ENCODE measurements at places on chromosomes 7 and 10.

- no peak for DNase-seq
Measured at GRCh38 chr10:132096223-132096622, 30.5 kb downstream of the JAKMIP3 start.

DNA sequence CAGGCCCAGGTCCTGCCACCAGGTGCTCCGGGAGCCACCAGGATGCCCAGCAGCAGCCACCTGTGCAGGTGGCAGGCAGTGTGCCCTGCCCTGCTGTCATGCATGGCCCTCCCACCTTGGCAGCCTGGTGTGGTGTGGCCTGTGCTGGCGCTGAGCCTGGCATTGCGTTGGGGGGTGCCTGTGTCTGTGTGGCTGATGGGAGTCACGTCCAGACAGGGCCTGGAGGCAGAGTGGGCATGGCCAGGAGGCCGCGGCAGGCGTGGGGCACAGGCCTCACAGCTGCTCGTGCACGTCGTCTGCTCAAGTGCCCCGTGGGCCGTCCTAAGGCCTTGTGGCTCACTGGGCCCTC lies 8.7 kb downstream of the TTYH3 start:
- no peak for DNase-seq

GRCh38 chr7:23470330-23471105 lies at the start of gene IGF2BP3:
Gene IGF2BP3, minus strand, starts transcription at chr7:23470491. Its CDS starts 381 bp downstream, at chr7:23470110.
- DNase-seq: peak; percentile 26

DNA sequence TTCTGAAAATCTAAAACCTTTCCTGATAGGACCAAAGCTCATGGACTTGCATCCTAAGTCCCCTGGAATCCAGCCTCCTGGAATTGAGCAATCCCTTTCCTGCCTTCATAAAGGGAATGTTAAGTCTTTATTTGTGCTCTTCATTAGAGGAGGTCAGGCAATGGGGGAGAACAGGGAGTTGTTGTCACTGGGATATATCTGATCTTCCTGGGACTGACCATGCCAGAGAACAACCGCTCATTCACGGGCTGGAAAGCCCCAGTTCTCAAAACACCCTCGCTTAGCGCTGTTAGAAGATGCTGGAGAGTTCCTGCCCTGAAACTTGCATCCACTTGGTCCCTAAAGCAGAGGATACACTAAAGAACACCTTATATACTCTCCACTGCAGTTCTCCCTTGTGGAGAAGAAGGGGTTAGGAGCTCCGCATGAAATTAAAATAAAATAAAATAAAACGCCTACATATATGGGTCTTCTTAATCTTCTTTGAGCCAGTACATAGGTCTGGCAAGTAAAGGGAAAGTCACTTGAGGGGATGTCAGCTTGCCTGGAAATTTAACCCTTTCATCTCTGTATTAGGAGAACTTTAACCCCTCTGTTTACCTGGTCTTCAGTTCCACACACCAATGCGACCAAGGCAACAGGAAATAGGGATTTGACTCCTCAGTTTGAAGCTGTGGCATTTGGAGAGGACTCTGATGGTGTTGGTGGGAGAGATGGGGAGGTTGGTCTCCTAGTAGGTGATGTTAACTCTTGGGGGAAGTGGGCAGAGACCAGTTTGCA lies 1.2 kb downstream of the SORCS1 start:
- DNase-seq: no peak

- DNase-seq: no peak
Measured at GRCh38 chr7:50534690-50535290, 30.4 kb downstream of the DDC start.

DNA sequence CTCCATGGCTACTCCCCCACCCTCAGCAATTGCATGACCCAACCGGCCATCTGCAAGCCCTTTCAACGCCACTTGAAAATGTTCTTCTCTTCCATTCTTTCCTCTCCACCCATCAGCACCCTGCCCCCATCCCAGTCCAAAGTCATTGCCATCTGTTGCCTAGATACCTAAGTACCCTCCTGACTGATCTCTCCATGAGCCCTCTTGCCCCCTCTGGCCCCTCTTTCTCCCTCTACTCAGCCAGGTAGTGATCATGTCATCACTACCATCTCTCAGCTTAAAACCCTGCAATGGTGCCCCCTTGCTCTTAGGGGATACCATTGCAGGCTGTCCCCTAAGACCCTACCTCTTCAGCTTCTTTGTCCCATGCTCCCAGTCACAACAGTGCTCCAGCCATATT lies 30.5 kb upstream of the BTRC start:
- no peak for DNase-seq

DNA sequence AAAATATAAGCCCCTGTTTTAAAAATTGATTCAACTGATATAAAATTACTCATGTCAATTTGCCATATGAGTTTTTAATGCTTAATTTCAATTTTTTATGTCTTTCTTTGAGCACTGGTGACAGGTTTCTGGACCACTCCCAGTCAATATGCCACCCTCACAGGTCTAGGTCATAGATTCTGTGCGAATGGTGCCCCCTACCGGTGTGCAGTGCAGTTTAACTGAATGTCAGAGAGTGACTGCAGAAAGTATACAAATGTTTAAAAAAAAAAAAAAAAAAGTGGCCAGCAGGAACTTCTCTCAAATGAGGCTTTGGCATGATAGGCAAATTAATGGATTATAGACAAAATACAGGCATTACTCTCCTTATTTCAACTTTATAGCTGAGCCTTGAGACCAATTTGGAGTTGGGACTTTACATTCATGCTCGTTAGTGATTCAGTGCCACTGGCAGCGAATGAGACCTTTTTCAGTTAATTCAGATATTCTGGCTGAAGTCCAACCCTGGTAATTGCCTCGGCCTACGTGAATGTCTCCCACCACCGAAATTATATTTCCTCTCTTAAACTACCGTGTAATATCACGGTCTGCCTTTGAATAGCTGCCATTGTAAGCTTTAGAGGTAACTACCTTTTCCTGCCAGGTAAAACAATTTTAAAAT lies 427.6 kb downstream of the PHTF2 start:
- peak; percentile 3 for DNase-seq

DNA sequence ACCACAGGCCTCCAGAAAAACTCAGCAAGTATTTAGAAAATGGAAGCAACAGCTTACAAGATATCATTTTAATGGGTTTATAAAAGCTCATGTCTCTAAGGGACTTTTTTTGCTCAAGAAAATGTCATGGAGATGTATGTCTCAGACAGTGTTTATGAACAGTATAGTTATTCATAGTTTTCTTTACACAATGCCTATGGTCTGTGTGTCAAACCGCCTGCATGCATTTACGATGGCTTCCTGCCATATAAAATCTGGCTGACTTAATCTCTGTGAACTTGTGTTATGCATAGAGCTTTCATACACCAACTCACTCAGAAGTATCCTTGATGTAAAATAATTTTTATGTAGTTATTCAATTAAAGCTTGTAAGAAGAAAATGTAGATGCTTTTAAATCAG lies 1314.2 kb upstream of the LRRTM3 start:
- no peak for DNase-seq

- DNase-seq: no peak
Measured at GRCh38 chr10:10730471-10731043, 287.1 kb upstream of the CELF2 start.

DNA sequence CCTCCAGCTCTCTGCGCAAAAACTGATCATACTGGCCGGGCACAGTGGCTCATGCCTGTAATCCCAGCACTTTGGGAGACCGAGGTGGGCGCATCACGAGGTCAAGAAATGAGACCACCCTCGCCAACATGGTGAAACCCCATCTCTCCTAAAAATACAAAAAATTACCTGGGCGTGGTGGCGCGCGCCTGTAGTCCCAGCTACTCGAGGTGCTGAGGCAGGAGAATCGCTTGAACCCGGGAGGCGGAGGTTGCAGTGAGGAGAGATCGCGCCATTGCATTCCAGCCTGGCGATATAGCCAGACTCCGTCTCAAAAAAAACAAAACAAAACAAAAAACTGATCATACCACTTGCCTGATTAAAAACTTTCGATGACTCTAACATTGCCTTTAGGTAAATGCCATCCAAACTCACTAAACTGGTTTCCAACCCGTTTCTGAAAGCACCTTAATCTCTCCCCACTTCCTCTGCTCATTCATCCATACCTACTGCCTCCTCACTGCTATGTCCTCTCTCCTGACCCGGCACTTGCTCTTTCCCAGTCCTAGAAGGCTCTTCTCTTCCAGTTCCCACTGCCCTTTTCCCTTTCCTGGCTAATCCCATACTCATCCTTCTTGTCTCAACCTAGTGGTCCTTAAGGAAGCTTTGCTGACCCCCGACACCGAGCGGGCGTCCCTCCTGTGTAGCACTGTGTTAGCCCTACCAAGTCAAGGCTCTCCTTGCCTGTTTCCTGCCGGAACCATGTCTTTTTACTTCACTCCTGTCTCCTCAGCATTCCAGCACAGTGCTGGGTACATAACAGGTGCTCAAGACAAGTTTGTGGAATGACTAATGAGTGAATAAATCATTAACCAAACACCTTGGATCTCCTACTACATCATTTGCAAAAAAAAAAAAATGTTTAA lies 686 bp upstream of the MIOS start:
- no peak for DNase-seq

- DNase-seq: no peak
Measured at GRCh38 chr7:29884399-29885272, 78.3 kb downstream of the WIPF3 start.

- no peak for DNase-seq
Measured at GRCh38 chr7:139899328-139899955, 70.4 kb downstream of the TBXAS1 start.

DNA sequence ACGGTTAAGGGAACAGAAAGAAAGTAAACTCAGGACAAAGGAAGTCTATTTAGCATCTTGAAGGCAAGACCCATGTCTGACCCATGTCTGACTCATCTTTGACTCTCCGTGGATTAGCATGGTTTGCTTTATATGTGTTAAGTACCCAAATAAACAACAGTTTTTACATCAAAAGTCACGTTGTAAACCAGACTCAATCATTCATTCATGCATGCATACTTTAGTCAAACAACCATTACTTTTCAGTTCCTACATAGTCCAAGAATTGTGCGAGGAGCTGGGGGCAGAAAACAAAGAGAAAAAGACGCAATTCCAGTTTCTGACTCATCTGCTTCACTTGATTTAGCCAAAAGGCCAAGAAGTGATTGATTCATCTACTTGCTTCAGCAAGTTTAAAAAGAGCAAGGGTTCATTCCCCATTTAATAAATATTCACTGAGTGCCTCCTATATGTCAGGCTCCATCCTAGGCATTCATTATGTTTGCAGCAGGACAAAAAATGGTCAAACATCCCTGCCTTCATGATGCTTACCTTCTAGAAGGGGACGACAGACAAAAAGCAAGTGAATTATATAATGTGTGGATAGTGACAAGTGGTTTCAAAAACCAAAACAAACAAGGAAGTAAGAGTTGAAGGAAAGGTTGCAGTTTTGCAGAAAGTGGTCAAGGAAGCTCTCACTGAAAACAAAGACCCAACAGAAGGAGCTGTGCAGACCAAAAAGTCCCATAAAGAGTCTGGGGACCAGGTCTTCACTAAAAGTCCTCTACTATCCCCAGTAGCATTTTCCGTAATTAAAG lies 116.2 kb downstream of the FAM107B start:
- DNase-seq: no peak

DNA sequence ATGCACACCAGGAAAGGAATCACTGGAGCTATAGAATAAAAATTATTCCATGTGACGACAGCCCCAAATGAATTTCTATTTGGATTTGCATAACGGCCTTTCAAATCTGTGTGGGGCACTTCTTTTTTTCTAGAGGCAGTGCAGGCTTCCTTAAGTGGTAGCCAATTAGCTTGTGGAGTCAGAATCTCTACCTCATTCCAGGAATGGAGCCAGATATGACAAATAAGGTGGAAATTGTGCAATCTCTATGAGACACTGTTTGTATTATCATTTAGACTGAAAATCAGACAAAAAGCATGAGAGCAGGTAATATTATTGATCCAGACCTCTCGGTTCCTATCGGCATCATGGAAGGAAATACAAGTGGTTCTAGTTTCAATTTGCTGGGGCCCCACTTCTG lies 78.7 kb downstream of the BEND7 start:
- DNase-seq: no peak

DNA sequence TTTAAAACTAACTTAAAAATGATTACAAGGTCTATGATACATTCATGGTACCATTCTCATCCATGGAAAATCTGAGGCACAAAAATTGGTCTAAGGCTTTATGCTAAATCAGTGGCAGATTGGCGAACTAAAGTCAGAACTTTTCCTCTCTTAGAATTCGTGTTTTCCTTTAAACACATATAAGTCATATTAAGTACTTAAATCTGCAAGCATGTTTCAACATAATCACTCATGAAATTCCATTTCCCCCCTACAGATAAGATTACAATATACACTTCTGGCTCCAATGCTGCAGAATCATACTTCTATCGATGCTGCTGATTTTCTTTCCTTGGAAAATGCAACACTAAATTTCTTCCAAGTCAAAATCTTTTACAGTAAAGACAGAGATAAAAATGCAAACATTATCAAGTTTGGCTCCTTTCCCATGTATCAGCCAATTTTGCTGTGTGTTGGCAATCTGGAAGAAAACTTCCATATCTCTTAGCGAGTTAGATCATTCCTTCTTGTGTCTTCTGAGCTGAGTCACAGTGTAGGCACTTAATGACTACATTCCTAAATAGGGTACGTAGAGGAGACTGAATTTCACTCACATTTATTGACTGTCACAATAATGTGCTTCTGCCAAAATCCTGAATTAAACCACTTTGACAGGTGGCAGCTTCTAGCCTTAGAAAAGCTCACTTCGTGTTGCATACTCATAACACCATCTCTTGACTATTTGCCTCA lies 76.4 kb upstream of the LRRC17 start:
- no peak for DNase-seq

GRCh38 chr10:119282446-119282845 lies 75.1 kb downstream of the GRK5 start:
- DNase-seq: no peak

GRCh38 chr7:151330661-151331060 lies 11.0 kb upstream of the NUB1 start:
- no peak for DNase-seq

GRCh38 chr10:76017026-76017732 lies 585.8 kb downstream of the LRMDA start:
- DNase-seq: no peak

DNA sequence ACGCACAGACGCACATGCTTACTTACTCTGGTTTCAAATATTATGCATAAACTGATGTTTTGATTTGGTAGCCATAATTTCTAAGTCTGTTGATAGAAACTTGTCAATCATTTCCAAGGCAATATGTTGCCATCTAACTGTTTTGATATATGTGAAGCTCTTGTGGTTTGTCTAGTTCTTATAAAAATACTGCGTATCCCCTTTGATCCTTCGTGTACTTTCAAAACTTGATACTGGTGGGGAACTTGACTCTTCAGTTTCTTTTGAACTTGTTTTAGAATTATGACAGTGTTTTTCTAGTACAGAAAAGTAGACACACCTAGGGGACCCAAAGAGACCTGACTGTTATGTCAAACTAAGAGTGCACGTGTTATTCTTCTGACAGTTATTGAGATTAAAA lies 708.0 kb downstream of the LRMDA start:
- DNase-seq: no peak

DNA sequence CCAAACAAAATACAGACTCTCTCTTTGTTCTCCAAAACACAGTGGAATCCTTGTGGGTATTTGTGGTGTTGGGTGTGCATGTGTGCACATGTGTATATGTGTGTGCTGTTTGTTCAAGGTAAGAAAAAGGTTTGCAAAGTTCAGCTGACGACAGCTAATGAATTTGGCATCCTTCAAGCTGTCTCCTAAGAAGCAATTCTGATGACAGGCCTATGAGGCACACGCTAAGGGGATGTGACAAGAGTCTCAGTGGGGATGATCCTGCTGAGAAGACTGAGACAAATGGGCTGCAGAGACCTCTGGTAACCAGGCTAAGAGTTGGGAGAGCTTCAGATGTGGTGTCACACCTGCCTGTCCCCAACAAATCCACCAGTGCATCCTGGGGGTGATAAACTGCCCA lies 26.5 kb upstream of the CELF2 start:
- no peak for DNase-seq

- DNase-seq: no peak
Measured at GRCh38 chr10:126956712-126957108, 51.5 kb downstream of the DOCK1 start.
